ENCODE measurements at places on chromosomes 6 and 20.

- no peak for DNase-seq
Measured at GRCh38 chr6:69816569-69816968, 19.8 kb upstream of the LMBRD1 start.

DNA sequence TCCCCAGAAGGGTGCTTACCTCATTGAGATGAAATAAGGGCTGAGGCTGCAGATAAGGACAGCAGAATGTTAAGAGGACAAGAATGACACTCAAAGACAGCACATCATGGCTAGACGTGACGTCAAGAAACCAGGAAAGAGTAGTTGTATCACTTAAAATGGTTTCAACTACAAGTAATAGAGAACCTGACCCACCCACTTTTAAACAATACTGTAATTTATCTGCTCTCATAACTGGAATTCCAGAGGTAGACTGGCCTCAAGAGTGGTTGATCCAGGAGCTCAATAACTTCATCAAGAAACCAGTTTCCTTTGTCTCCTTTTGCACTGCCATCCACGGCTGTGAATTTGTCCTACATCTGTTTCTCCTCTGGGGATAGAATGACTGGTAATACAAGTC is 187.1 kb downstream of the EYA4 start:
- no peak for DNase-seq

DNA sequence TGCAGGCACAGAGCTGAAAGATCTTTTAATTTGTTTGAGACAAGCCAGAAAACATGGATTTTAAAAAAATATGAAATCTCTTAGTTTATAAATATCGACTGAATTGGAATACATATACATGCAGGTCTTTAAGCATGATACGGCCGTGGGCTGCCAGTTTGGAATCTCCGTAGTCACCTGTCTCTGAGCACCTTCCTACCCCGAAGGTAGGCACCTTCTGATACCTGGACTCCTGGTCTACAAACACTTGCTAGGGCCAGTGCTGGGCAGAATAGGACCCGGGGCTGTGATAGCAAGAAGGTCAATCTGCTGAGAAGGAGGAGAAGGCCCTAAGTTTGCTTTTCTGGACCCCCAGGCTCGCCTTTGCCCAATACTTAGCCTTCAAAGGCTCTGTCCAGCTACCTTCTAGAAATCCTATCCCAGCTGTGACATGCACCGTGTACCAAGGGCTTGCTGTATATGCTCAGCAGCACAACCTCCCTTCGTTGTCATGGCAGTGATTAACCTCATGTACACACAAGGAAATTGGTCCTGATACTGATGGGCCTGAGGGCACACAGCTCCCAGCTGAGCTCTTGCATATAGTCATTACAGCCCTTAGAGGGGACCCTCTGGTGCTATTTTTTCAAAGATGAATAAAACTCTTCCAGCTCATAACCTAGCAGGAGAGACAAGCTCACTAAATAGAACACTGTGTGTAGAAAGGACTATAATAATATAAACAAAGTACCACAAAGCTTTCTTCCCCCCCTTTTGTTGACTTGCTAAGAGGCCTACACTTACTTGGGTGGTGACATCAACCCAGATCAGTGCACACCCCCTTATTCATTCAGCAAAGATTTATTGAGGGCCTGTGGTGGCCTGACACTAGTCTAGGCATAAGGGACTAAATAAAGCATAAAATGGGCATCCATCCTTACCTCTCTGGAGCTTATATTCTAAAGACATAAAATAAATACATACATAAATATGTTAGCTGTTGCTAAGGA is 17.7 kb downstream of the SNPH start:
- DNase-seq: no peak

DNA sequence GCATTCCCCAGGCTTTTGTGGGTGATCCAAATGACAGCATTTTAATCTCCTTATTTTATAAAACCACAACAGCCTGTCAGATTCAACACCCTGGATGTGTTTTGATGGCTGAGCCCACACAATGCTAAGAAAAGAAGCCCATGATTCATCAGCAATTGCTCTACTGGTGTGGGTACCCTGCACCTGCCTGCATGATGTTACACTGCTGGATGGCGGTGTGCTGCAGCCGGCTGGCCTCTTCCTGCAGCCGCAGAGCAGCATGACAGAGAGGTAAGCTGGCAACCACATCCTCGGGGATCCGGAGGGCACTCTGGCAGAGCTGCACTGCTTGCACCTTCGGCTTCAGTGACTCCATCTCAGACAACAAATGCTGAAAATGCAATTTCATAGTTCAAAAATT is 327.5 kb downstream of the SYNE1 start:
- peak; percentile 44 for DNase-seq

- no peak for DNase-seq
Measured at GRCh38 chr20:57505979-57506378, 19.0 kb downstream of the CTCFL start.

- no peak for DNase-seq
Measured at GRCh38 chr6:105270511-105270910, 90.7 kb upstream of the POPDC3 start.

DNA sequence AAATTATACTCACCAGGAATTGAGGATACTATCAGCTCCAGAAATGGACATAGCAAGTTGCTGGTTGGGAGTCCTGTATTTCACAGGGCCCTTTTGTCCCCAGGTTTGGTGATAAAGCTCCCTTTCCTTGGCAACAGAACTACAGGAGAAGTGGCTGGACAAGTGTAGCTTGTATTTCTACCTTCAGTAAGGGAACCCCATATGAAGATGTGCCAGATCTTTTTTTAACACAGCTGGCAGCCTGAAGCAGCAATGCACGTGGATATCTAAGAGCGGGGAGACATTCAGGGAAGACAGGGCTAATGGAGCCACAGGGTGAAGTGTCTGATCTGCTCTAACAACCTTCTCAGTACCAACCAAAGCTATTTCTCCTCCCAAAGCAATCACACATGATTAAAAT is 373.9 kb upstream of the ID4 start:
- DNase-seq: no peak

- DNase-seq: no peak
Measured at GRCh38 chr6:15722731-15723130, 59.9 kb upstream of the DTNBP1 start.

GRCh38 chr6:169931261-169931660 is 179.8 kb downstream of the ERMARD start:
- no peak for DNase-seq

- no peak for DNase-seq
Measured at GRCh38 chr20:63167026-63167917, 48.7 kb downstream of the YTHDF1 start.

GRCh38 chr6:156794546-156795354 is 17.6 kb downstream of the ARID1B start:
- DNase-seq: no peak

DNA sequence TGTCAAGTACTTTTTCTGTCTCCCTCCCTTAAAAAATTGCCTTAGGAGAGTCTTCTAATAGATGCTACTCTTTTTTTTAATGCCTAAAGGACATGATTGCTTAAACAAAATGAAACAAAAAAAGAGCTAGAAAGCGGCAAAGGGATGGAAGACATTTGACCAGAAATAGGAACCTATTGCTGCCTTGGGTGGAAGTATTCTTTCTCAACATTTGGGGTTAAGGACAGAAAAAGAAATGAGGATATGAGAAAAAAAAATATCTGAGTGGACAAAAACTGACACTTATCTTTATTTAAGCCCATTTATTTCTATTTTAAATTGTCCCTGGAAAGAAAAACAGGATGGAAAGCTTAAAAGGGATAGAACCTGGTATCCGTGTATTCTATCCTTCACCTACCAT is 664.9 kb upstream of the CITED2 start:
- no peak for DNase-seq

- no peak for DNase-seq
Measured at GRCh38 chr6:49909563-49909962, 43.2 kb upstream of the CRISP1 start.

GRCh38 chr20:60695226-60696000 is 556.6 kb upstream of the CDH4 start:
- no peak for DNase-seq

DNA sequence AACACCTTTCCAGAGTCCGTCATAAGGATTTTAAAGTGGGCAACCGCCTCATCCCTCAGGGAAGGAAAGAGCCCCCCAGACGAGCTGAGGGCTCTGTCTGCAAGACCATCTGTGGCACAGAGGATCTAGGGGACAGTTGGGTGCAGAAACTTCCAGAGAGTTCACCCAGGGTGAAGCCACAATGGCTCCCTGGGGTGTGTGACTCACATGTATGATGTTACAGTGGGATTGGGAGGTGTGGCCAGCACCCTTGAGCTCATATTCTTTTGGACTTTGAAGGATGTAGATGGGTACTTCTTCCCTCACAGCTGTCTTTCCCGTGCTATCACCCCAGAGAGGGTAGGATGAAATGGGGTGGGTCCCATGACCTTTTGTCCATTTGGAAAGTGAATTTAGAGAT is 95.5 kb downstream of the NCR2 start:
- DNase-seq: no peak

DNA sequence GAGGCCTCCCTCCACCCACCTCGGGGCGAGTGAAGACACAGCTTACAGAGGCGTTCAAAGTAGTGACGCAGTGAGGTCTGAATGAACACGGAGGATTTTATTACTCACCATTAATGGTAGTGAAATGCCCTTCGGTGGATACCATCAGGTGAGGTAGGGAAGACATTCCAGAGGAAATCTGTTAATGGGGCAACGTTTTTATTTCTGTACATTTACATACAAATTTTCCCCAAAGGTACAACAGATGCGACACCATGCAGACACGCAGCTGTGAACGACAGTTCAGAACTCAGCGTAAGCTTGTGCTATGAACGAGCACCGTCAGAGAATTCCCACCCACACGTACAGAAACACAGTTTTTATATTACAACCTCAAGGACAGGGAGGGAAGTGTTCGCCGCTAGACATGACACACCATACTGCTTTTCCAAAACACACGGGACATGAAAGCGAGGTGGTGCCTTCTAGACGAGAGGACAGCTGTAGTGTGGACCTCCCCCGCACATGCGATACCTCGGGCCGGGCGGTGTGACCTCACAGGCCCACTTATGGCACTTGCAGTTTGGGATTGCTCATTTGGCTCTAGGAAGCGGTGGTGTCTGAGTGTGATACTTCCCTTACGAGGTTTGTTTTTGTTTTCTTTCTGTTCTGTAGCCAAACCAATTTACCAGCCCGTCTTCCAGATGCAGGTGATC is 10.7 kb downstream of the PSMG4 start:
- no peak for DNase-seq

- DNase-seq: no peak
Measured at GRCh38 chr6:54291738-54292137, 16.5 kb upstream of the TINAG start.

DNA sequence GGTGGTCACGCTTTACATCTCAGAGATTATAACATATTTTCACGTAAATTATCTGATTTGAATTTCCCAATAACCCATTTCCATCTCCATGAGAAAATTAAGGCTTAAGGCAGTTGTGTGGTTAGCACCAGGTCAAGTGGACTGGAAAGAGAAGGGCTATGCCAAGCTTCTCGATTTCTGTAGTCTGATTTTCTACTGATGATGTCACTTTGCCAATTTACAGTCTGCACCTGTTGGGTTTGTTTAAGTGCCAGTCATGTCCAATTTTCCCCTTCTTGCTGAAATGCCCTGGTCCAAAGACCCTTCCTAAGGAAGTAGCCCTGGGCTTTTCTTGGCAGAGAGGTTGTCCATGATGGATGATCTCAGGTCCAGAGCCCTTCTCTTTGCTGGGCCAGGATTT is 562.3 kb upstream of the BTBD3 start:
- no peak for DNase-seq
